A375 (cell line): ENCODE measurements at places on chromosomes 1 and 21. TPM values are rescaled to one million over a fixed set of nuclear protein-coding genes. Genes with fewer than 3 reads are reported as not detected.

Gene C8B
- not detected in 2 replicates for total RNA-seq

Gene OR2G6
- not detected in 2 replicates for total RNA-seq

Gene TRABD2B
- 0.16 and 0.26 TPM in 2 replicates for total RNA-seq

Gene LENEP
- total RNA-seq = not detected in 2 replicates

Gene TBX19
- total RNA-seq = 0.98 and 1.0 TPM in 2 replicates

Gene MFAP2
- total RNA-seq = 118 and 131 TPM in 2 replicates

Gene CDA
- total RNA-seq = not detected in 2 replicates

Gene KDM1A
- 140 and 149 TPM in 2 replicates for total RNA-seq

Gene PLEKHA6
- total RNA-seq = 0.53 and 4.7 TPM in 2 replicates

Gene C1orf50
- total RNA-seq = 2.3 and 3.5 TPM in 2 replicates

Gene C4BPA
- not detected in 2 replicates for total RNA-seq

Gene SPRTN
- total RNA-seq = 15.5 and 34.8 TPM in 2 replicates

Gene NTNG1
- total RNA-seq = 4.6 and 4.9 TPM in 2 replicates
